Esophagus squamous epithelium (tissue), 5 donors: ENCODE measurements at places on chromosomes 3 and 15. TPM values are rescaled to one million over a fixed set of nuclear protein-coding genes. Genes with fewer than 3 reads are reported as not detected.

GRCh38 chr3:60509471-60509870, 741.8 kb downstream of the FHIT start:
- DNase-seq = no peak

DNA sequence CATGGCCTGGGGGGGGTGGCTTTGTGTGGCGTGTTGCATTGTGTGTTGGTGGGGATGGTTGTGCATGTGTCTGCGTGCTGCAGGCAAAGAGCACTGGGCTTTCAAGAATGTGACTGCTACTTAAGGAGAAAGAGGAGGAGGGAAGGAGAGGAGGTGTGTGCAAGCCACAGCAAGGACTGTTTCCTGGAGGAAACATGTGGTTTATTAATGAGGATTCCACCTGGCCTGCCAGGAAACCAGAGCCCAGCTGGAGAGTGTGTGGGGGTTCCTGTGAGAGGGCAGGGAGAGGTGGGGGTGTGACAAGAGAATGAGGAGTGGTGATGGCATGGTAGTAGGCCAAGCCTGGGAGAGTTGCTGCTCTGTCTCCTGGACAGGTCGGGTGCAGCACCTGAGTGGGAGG, 258.1 kb upstream of the ROPN1 start:
- no peak for DNase-seq

The ECE2 gene
- not detected for total RNA-seq

The SRGAP3 gene
- total RNA-seq = 4.0 TPM

- DNase-seq = no peak
These were observed 9.5 kb upstream of the APBA2 start for GRCh38 chr15:28876131-28876844.

The EPHB1 gene
- 0.08 TPM for total RNA-seq

DNA sequence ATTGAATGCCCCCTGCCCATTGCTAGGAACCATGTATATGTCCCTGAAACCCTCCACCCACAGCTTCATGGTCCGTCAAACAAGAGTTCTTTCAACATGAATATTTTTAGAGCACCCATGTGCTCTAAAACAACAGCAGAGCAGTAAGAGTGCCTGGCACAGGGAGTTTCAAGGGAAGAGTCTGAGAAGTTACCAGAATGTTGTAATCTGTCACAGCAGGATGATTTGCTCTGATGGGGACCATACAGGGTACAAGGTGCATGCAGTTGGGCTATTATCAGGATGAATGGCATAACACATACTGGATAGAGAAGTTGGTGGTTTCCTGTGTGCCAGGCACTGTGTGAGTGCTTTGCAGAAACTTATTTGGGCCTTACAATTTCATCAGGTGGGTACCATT, 27.8 kb upstream of the FLNB start:
- no peak for DNase-seq
